SK-MEL-5 (cell line): ENCODE measurements at places on chromosomes 7 and 10. TPM values are rescaled to one million over a fixed set of nuclear protein-coding genes. Genes with fewer than 3 reads are reported as not detected.

The CCZ1 gene
- total RNA-seq = 103 and 104 TPM in 2 replicates

The SORCS1 gene
- total RNA-seq = 6.4 and 6.9 TPM in 2 replicates

The TBXAS1 gene
- total RNA-seq = 3.4 and 10.1 TPM in 2 replicates

The RASA4 gene
- 0.61 and 1.2 TPM in 2 replicates for total RNA-seq

The NUP42 gene
- total RNA-seq = 86.5 and 93.5 TPM in 2 replicates

The NPY4R gene
- total RNA-seq = not detected in 2 replicates

The NODAL gene
- not detected in 2 replicates for total RNA-seq

The HOXA6 gene
- total RNA-seq = 1.5 and 1.9 TPM in 2 replicates

The AS3MT gene
- 0.13 and 0.21 TPM in 2 replicates for total RNA-seq

The ABCC2 gene
- 99.4 and 113 TPM in 2 replicates for total RNA-seq

The FBXL13 gene
- total RNA-seq = 3.2 and 3.4 TPM in 2 replicates

DNA sequence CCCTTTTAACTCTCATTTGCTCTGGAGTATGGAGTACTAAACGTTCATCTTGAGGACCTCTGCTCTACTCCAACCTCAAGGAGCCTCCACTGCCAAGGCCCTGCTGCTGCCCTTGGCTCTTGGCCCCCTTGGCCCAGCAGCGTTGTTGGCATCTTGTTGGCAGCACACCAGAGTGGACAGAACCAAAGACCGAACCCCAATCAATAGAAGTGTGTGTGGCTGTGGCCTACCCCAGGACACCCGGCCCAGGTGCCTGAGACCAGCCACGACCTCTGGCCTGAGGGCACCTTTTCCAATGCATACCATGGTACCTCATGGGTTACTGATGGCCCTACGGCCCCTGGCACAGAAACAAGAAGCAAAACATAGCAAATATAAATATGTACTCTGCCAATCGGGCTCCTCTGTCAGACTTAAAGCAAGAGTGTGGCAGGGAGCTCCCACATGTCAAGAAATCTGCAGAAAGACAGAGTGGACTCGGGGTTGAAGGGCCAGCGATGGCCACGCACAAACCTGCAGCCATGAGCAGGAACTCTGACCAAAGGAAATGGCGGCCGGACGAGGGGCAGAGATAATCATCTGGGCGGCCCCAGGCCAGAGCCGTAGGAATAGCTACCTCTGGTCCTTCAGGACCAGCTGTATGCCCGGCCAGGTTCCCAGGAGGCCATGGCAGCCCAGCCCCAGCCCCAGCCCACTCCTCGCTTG lies 2.9 kb downstream of the NPC1L1 start:
- DNase-seq = no peak

GRCh38 chr10:86711513-86712316 lies 43.4 kb downstream of the LDB3 start:
- no peak for DNase-seq

GRCh38 chr7:99607548-99607947 lies 9.2 kb upstream of the ZSCAN25 start:
- DNase-seq = no peak

GRCh38 chr10:124325633-124325914 lies 93.1 kb downstream of the OAT start:
- DNase-seq = no peak

DNA sequence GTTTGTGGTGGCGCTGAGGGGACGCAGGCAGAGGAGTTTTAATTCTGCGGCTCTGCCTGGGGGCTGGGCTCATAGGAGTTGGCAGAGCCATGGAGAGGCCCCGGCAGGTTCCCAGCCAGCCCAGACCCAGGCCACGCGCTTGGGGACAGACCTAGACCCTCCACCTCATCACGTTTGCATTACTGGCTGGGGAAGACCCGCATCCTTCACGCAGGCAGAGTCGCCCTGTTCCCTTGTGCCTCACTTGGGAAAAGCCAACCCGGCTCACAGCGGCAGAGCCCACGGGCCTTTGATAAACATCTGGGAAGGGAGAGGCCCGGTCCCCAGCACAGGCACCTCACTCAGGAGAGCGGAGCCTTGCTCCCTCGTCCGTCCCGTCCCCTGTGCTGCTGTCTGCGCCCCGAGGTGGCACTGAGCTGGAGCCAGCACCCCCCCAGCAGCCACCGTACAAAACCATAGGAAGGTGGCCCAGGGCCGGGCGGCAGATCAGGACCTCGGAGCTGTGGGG lies 112.8 kb downstream of the CYTH3 start:
- no peak for DNase-seq

GRCh38 chr7:71817916-71818315 lies 594.2 kb downstream of the CALN1 start:
- DNase-seq = no peak

- DNase-seq = no peak
These were observed 37.1 kb downstream of the GPR26 start for GRCh38 chr10:123703195-123703790.

GRCh38 chr7:149856583-149856982 lies 17.2 kb upstream of the ATP6V0E2 start:
- no peak for DNase-seq

GRCh38 chr7:50538478-50538877 lies 26.7 kb downstream of the DDC start:
- no peak for DNase-seq

DNA sequence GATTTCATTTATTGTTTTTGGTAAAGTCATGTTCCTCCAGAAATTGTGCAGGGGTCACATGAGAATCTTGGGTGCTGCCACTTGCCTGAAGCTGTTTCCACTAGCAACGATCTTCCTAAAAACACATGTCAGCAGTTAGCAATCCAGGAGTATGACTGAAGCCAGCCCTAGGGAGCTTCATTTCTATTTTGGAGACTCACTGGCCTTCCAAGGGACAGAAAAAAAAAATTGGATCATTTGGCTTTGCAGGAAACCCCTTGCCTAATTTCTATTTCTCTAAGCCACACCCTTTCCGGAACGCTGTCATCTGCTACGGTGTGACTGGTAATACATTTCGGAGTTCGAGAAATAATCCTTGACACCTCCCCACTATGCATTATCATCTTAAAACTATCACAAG lies 204.7 kb downstream of the TAX1BP1 start:
- peak; percentile 59 for DNase-seq

- DNase-seq = no peak
These were observed 3.6 kb upstream of the HOXA11 start for GRCh38 chr7:27188386-27189294.

DNA sequence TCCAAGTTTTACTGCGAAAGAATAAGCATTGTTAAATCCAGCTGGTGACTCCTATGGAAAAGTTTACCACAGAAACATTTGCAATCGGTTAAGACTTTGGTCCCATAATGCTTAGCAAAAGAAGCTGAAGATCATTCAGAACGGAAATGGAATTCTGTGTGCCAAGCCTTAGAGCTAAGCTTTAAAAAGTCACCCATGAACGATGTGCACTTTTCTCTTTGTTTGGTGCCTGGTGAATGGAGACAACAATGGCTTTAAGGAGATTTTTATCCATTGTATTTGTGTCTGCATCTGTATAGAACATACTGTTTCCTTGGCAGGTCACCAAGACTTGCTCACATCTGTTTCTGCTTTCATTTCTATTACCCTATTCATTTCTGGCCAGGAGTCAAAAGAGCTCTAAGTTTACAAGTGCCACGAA lies 26.3 kb upstream of the COL1A2 start:
- DNase-seq = no peak

DNA sequence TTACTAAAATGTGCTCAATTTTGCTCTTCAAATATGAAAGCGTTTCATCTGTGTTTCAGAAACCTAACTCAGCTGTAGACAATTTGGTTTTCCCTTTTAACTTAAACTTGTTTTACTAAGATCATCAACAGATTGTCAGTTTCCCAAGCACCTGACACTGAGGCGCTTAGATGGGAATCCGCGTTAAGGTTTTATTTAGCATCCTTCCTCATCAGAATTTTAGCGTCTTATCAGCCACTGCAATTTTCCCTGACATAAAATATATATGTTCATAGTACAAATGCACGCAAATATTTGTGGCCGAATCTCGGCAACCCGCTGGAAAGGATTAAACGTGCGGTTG lies 1.2 kb downstream of the SGCE start:
- DNase-seq = no peak

DNA sequence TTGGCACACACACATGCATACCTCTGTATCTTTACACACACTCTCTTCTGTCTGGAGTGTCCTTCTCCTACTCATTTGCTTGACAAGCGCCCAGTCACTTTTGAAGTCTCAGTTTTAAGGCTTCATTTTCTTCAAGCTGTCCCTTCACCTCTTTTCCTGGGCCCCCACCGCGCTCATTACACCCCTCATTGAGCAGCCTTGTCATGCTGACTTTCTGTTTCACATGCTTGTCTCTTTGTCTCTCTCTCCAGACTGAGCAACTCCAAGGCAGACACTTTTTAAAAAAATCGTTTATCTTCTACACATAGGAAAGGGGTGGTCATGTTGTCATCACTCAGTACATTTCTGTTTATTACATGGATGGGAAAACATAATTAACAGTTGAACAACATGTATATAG lies 225.2 kb upstream of the FZD1 start:
- DNase-seq = no peak

- DNase-seq = no peak
These were observed 78.9 kb downstream of the CHRM2 start for GRCh38 chr7:136947347-136947746.

DNA sequence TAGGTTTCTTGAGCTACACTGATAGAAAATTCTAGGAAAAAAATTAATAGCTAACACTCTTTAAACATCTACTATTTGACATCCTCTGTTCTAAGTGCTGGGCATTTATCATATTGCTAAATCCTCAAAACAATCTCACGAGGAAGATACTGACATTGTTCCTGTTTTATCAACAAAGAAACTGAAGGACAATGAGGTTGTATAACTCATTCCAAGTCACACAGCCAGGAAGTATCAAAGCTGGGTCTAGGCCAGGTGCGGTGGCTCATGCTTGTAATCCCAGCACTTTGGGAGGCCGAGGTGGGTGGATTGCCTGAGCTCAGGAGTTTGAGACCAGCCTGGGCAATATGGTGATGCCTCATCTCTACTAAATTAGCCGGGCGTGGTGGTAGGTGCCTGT lies 51.6 kb upstream of the IL6 start:
- DNase-seq = no peak

- DNase-seq = peak; percentile 96
These were observed at the start of gene DLX6 for GRCh38 chr7:97005183-97006054. TSS of gene DLX6 (plus strand) at chr7:97005553. CDS start at chr7:97005978, 425 bp downstream.

GRCh38 chr7:117445206-117445605 lies 17.9 kb upstream of the ASZ1 start:
- DNase-seq = peak; percentile 99

DNA sequence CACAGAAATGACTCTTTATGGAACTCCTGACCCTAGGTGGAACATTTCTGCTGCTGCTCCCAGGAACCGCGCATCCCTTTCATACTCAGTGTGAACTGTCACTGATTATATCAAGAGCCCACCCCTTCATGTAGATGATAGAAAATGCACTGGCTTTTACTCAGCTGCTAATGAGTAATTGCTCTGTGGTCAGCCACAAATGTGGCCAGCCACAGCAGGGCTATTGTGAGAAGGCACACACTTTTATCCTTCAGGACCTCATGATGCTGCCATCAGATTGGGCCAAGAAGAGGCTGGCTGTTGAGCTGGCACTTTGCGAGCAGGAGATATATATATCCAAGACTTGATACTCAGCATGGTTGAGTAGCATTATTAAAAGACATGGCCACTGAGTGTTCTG lies 124.7 kb downstream of the CFAP58 start:
- peak; percentile 53 for DNase-seq

- no peak for DNase-seq
These were observed 876 bp upstream of the PIK3AP1 start for GRCh38 chr10:96721207-96721572.

GRCh38 chr10:114876169-114876568 lies 54.6 kb downstream of the FHIP2A start:
- no peak for DNase-seq
